Thoracic aorta (tissue), 2 donors: ENCODE measurements at places on chromosomes 16 and 17. TPM values are rescaled to one million over a fixed set of nuclear protein-coding genes. Genes with fewer than 3 reads are reported as not detected.

The SLC5A10 gene
- total RNA-seq = not detected

The IL17C gene
- total RNA-seq = 0.92 TPM

The FNDC8 gene
- not detected for total RNA-seq

The LRRC37A gene
- total RNA-seq = 3.4 TPM

The EVI2A gene
- 7.6 TPM for total RNA-seq

The ZNF385C gene
- total RNA-seq = not detected

The RUNDC1 gene
- 17.9 TPM for total RNA-seq

The PRKCB gene
- 7.5 TPM for total RNA-seq
